ENCODE measurements at places on chromosomes 11 and 22.

DNA sequence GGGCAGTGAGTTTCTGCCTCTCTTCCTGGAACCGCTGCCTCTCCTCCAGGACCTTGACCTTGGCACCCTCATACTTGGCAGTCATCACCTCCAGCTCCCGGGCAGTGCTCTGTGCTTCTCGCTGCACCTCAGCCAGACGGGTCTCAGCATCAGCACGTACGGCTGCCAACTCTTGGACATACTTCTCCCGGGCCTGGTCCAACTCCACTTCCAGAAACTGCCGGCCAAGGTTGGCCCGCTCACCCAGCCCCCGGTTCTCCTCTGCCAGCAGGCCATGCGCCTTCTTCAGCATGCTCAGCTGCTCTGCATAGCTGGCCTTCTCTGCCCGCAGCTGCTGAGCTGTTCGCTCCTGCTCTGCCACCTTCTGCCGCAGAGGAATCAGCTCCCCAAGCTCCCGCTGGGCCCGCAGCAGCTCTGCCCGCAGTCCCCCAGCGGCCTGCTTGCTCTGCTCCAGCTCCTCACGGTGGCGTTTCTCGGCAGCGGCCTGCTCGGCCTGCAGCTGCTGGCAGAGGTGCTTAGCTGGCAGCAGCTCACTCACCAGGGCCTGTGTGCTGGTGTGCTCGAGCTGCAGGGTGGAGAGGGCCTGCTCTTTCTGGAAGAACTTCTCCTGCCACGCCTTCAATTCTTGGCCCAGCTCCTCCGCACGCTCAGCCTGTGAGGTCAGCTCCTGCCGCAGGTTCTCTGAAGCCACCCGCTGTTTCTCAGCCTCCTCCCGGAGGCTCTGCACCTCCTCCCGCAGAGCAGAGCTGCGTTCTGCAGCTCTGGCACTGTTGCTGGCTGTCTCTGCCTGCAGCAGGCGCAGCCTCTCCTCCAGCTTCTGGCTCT is 14.4 kb downstream of the IL18BP start:
- no peak for DNase-seq

DNA sequence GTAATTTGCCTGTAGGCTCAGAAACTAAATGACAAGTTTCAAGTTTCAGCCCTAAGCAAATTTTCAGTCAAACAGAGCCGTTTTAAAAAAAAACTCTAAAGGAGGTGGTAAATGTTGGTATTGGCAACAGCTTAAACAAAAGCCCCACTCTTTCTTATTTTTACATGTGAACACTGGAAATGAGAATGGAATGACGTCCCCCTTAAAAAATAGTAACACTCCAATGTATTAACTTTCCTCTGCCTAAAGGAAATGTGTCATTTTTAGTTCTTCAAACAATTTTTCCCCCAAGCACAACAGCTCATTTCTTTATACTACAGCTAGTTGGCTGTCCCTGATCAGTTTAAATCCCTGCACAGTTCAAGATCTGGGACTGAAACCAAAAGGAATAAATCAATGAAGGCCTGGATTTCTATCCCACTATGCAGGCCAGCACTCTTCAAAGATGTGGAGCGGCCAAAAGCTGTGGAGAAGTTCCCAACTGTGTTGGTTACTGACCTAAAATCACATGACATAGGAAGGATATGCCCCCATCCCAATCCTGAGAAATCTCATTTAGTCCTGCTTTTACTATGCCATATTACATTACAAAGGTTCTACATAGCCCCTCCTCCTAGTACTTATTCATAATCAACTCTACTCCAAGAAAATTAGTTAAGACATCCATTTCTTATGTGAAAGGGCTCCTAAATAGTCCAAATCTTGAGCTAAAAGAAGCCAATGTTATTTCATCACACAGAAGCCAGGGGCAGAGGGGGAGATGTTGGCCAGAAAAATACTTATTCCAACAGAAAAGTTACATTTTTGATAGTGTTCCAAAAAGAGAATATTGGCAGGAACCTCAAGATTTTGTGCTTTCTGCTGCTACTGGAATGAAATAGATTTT is 95.9 kb downstream of the CADM1 start:
- DNase-seq = no peak

DNA sequence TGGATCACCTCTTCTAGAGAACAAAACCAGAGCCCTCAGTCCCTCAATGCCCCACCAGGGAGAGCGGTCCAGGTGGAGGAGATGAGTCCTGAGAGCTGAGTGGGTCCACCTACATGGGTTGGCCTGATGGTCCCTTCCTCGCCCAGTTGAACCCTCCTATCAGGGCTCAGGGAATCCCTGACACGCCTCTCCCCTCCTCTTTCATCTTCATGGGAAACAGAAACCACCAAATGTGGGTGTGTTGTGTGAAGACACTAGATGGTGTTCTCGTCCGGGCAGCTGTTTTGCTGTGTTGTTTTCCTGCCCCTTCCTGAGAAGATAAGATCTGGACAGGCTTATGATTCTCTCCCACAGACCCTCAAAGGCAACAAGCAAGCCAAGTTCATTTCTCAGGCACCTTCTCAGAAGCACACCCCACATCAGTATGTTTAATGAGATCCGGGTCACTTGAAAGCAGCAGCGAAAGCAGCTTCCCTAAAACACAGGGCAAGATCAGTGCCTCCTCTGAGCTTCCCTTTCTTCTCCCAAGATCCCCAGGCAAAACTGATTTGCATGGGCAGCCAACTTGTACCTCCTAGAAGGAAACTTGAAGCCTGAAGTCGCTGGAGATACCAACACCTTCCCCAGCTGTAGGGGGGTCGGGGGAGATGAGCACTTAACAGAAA is 35.3 kb upstream of the POU2AF1 start:
- no peak for DNase-seq

DNA sequence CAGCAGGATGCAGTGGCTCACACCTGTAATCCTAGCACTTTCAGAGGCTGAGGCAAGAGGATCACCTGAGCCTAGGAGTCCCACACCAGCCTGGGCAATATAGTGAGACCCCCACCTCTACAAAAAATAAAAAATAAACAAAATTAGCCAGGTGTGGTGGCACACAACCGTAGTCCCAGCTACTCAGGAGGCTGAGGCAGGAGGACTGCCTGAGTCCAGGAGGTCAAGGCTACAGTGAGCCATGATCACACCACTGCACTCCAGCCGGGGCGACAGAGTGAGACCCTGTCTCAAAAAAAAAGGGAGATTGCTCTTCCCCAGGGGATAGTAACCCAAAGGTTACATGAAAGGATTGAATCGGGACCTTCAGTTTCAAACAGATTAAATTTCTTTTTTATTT is 54.0 kb downstream of the AHNAK start:
- DNase-seq = no peak

GRCh38 chr22:49753961-49754695 is 73.5 kb downstream of the BRD1 start:
- DNase-seq = no peak

GRCh38 chr22:50250555-50251476 is at the start of gene HDAC10:
TSS of gene HDAC10 (minus strand) at chr22:50251265. CDS start at chr22:50251032, 233 bp downstream.
- DNase-seq = peak; percentile 81

Data from stimulated activated CD4-positive, alpha-beta T cell treated with anti-CD3 and anti-CD28 coated beads, Interleukin-4, amount 100 ng/mL, for 48 hours (primary cell).